ENCODE measurements at places on chromosomes 2 and 18.

- no peaks in the 10 kb centered on the region for H3K36me3 ChIP-seq
- no peak overlapping the region for H3K4me3 ChIP-seq
- no peak overlapping the region for H3K27ac ChIP-seq
- no peak for DNase-seq
- no peaks in the 10 kb centered on the region for H3K4me1 ChIP-seq
Measured at GRCh38 chr2:12151716-12152115, 405.3 kb downstream of the LPIN1 start.

- H3K4me1 ChIP-seq = no peaks in the 10 kb centered on the region
- no peaks in the 10 kb centered on the region for H3K36me3 ChIP-seq
- H3K4me3 ChIP-seq = no peak overlapping the region
- no peaks in the 10 kb centered on the region for H3K27me3 ChIP-seq
- no peak for DNase-seq
Measured at GRCh38 chr18:23876921-23877320, 137.6 kb upstream of the TTC39C start.

GRCh38 chr2:59594671-59595222 is 958.7 kb downstream of the BCL11A start:
- no peak overlapping the region for H3K27ac ChIP-seq
- no peaks in the 10 kb centered on the region for H3K4me1 ChIP-seq
- no peak overlapping the region for H3K4me3 ChIP-seq
- no peak for DNase-seq
- H3K36me3 ChIP-seq = no peaks in the 10 kb centered on the region
- H3K27me3 ChIP-seq = no peaks in the 10 kb centered on the region

DNA sequence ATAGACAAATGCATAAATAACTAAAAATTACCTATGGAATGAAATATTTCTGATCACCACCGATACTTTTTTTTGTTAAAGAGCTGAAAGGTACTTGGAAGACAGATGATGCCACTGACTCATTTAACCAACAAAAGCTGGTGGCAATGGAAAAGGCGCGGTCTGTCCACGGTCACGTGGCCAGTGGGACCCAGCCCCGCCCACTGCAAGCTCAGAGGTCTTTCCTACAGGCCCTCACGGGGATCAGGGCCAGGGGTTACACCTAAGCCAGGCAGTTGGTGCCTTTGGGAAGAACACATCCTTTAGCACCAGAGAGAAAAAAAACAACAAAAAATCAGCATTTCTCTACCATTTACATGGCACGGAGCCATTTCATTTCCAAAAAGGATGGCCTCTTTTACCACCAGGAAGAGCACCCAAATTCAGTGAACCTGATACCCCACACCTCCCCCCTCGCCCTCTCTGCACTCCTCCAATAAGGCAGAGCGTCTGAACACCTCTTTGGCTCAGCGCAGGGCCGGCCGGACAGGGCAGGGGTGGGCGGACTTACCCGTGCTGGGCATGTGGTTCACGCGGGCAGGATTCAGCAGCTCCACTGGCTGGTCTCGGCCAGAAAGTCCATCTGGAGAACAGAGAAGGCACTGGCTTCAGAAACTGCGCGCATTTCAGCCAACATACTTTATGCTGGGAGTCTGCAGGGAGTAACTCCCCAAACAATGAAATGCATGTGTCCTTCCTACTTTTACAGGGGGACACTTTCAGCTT is 164.6 kb downstream of the HDAC4 start:
- no peak overlapping the region for H3K4me3 ChIP-seq
- H3K36me3 ChIP-seq = no peaks in the 10 kb centered on the region
- H3K4me1 ChIP-seq = peaks cover 39% of the 10 kb centered on the region
- H3K27me3 ChIP-seq = no peaks in the 10 kb centered on the region
- no peak for DNase-seq

- H3K36me3 ChIP-seq = no peaks in the 10 kb centered on the region
- H3K4me1 ChIP-seq = no peaks in the 10 kb centered on the region
- DNase-seq = no peak
- no peak overlapping the region for H3K4me3 ChIP-seq
Measured at GRCh38 chr18:59540346-59540745, 156.9 kb downstream of the CCBE1 start.

- no peaks in the 10 kb centered on the region for H3K27me3 ChIP-seq
- no peaks in the 10 kb centered on the region for H3K4me1 ChIP-seq
- H3K4me3 ChIP-seq = no peak overlapping the region
Measured at GRCh38 chr18:56662902-56663301, 11.7 kb downstream of the WDR7 start.

DNA sequence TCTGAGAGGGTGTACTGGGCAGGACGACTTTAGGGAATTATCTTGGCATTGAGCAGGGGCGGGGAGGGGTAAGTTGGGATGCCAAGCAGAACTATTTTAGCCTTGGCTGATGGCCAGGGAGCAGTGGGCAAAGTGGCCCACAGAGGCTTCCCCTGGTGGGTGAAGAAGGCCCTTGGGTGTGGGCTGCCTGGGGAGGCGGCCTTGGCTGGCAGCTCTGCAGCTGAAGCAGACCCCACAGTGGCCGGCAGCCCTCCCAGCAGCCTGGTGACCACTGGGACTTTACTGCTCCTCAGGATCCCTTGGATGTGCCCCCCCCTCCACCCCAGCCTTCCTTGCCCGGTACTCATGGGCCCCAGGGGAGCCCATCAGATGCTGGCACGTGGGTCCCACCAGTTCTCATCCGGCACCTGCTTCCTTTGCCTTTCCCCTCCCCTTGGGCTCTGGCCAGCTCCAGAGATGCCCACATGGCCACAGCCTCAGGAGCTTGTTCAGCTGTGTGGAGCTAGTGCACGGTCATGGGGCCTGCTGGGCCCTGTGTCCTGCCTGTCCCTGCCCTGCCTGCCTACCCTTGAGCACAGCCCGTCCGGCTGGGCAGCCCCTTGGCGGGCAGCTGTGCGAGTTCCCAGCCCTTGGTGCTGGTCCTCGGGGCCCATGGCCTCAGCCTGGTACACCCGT is 122.1 kb upstream of the HS6ST1 start:
- H3K36me3 ChIP-seq = no peaks in the 10 kb centered on the region
- H3K4me3 ChIP-seq = no peak overlapping the region

DNA sequence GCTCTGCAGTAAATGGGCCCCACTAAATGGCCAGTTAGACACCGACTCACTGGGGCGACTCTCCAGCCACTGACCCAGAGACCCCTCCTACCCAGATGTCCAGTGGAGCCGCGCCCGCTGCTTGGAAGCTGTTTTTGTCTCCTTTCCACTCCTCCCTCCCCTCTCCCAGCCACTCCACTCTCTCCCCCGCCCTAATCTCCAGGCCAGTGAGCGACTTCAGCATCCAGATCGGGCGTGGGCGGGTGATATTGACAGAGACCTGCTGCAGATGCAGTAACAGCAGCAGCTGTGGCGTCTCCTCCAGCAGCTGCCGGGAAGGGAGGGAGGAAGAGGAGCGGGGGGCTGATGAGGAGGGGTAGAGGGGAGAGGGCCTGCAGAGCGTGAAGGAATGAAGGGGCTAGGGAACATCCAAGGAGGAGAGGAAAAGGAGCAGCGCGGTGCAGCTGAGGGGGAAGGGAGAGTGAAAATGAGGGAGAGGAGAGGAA is at the start of gene SCN7A:
SCN7A (minus strand) TSS at position 110 of the 485 bp plus-strand sequence. CDS start 16,553 bp downstream, outside the sequence.
- H3K4me1 ChIP-seq = no peaks in the 10 kb centered on the region
- H3K27ac ChIP-seq = no peak within 1 kb of the TSS
- no peak for DNase-seq
- no peak within 1 kb of the TSS for H3K4me3 ChIP-seq

DNA sequence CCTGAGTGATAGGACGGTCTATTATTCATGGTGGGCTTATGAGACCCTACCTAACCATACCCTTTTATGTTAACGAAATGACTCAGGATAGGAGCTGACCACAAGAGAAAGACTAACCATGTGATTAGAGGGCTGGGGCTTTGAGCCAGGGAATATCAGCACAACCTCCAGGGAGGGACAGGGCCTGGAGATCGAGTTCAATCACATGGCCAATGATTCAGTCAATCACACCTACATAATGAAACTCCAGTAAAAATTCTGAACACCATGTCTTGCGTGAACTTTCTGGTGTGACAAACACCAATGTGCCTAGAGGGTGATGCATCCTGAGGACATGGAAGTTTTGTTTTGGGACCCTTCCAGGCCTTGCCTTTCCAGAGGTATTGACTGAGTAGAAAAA is 2.2 kb upstream of the TEX51 start:
- H3K36me3 ChIP-seq = no peaks in the 10 kb centered on the region
- H3K27me3 ChIP-seq = no peaks in the 10 kb centered on the region
- no peak overlapping the region for H3K27ac ChIP-seq
- H3K4me1 ChIP-seq = no peaks in the 10 kb centered on the region
- DNase-seq = no peak

GRCh38 chr2:62219407-62220159 is 23.7 kb downstream of the B3GNT2 start:
- peak; percentile 17 for DNase-seq
- peaks cover 11% of the 10 kb centered on the region for H3K36me3 ChIP-seq
- no peaks in the 10 kb centered on the region for H3K27me3 ChIP-seq

DNA sequence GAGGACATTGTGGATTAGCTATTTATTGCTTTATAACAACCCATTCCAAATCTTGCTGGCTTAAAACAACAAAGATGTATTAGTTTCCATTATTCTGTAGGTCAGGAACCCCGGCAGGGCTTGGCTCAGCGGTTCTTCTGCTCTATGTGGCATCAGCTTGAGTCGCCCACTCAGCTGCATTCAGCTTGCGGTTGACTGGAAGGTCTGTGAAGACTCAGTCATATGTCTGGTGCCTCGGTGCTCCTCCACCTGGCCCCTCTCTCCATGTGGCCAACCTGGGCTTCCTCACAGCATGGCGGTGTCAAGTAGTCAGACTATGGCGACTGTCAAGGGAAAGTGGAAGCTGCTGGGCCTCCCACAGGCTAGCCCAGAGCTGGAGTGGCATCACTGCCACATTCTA is 48.6 kb downstream of the EMILIN2 start:
- no peak overlapping the region for H3K27ac ChIP-seq
- no peaks in the 10 kb centered on the region for H3K4me1 ChIP-seq
- no peaks in the 10 kb centered on the region for H3K27me3 ChIP-seq
- DNase-seq = no peak

- H3K27me3 ChIP-seq = no peaks in the 10 kb centered on the region
- H3K4me3 ChIP-seq = no peak overlapping the region
- DNase-seq = no peak
- H3K36me3 ChIP-seq = no peaks in the 10 kb centered on the region
- H3K4me1 ChIP-seq = no peaks in the 10 kb centered on the region
Measured at GRCh38 chr2:139214801-139215200, 434.6 kb upstream of the NXPH2 start.

DNA sequence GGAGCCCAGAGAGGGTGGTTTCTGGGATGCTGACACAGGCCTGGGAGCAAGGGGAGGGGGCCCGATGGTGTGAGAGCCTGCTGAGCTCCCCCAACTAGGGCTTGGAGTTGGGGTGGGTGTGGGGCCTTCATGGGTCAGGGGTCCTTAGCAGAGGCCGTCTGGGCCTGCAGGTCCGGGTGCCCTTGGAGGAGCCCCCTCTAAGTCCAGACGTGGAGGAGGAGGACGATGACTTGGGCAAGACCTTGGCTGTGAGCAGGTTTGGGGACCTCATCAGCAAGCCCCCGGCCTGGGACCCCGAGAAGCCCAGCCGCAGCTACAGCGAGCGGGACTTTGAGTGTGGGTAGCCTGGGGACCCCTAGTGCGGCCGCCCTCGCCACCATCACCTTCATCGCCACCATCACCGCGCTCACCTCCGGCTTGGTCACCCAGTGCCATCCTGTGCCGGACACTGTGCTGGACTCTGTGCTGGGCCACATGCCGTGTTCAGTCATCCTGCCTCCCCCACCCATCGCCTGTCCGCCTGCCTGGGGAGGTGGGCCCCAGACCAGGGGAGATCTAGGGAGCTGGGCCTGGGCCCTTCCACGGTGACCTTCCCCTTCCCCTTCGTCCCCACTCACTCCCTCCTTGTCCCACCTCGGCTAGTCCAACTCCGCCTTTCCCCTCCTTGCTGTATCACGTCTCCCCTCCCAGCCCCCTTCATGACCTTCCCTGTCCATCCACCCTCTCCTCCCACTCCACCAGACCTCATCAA is 980 bp downstream of the SLC4A3 start:
- H3K4me3 ChIP-seq = no peak overlapping the region
- DNase-seq = no peak
- H3K36me3 ChIP-seq = no peaks in the 10 kb centered on the region
- H3K27me3 ChIP-seq = no peaks in the 10 kb centered on the region

GRCh38 chr2:128798502-128799283 is 480.0 kb upstream of the HS6ST1 start:
- no peak overlapping the region for H3K27ac ChIP-seq
- no peaks in the 10 kb centered on the region for H3K27me3 ChIP-seq
- H3K4me1 ChIP-seq = no peaks in the 10 kb centered on the region
- H3K36me3 ChIP-seq = no peaks in the 10 kb centered on the region

DNA sequence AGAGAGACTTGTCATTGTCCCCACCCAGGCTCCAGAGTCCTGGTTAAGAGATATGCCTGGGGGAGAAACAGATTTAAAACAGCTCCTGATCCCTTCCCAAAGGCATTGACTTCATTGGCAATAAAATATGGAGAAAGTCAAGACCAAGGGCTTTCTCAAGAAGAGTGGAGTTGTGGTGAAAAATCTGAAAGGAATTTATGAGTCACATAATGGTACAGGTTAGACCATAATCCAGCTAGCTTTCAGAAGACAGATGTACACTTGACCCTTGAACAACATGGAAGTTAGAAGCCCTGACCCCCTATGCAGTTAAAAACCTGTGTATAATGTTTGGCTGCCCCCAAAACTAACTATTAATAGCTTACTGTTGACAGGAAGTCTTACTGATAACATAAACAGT is 599.1 kb upstream of the SOX11 start:
- no peaks in the 10 kb centered on the region for H3K4me1 ChIP-seq
- no peak for DNase-seq
- no peak overlapping the region for H3K4me3 ChIP-seq

GRCh38 chr2:224876522-224876921 is 160.4 kb upstream of the CCDC195 start:
- no peak overlapping the region for H3K4me3 ChIP-seq
- no peak overlapping the region for H3K27ac ChIP-seq
- no peaks in the 10 kb centered on the region for H3K4me1 ChIP-seq
- H3K36me3 ChIP-seq = no peaks in the 10 kb centered on the region
- DNase-seq = no peak

GRCh38 chr2:106160786-106161261 is 33.3 kb downstream of the UXS1 start:
- H3K4me1 ChIP-seq = no peaks in the 10 kb centered on the region
- H3K27ac ChIP-seq = no peak overlapping the region
- DNase-seq = no peak
- no peaks in the 10 kb centered on the region for H3K27me3 ChIP-seq
- H3K4me3 ChIP-seq = no peak overlapping the region

GRCh38 chr2:171522052-171522787 is at the start of gene CYBRD1:
CYBRD1 (plus strand) TSS chr2:171522474; CDS start chr2:171522546, 72 bp downstream.
- peaks cover 5% of the 10 kb centered on the region for H3K4me1 ChIP-seq
- no peaks in the 10 kb centered on the region for H3K27me3 ChIP-seq
- H3K36me3 ChIP-seq = no peaks in the 10 kb centered on the region
- peak; percentile 89 for DNase-seq

GRCh38 chr2:204452464-204453023 is 92.7 kb upstream of the PARD3B start:
- no peaks in the 10 kb centered on the region for H3K36me3 ChIP-seq
- H3K27ac ChIP-seq = no peak overlapping the region
- no peak overlapping the region for H3K4me3 ChIP-seq
- H3K27me3 ChIP-seq = no peaks in the 10 kb centered on the region
- DNase-seq = no peak
- no peaks in the 10 kb centered on the region for H3K4me1 ChIP-seq

GRCh38 chr2:221322741-221323140 is 249.4 kb downstream of the EPHA4 start:
- no peak overlapping the region for H3K4me3 ChIP-seq
- no peak for DNase-seq
- peaks cover 3% of the 10 kb centered on the region for H3K27me3 ChIP-seq
- H3K4me1 ChIP-seq = no peaks in the 10 kb centered on the region

GRCh38 chr2:176424746-176425145 is 155.5 kb downstream of the MTX2 start:
- H3K27ac ChIP-seq = no peak overlapping the region
- DNase-seq = no peak
- H3K36me3 ChIP-seq = no peaks in the 10 kb centered on the region
- H3K27me3 ChIP-seq = no peaks in the 10 kb centered on the region
